ENCODE measurements at places on chromosomes 7 and 10. TPM values are rescaled to one million over a fixed set of nuclear protein-coding genes. Genes with fewer than 3 reads are reported as not detected.

ADCY1 gene
- total RNA-seq, result 0.21 TPM

DNA sequence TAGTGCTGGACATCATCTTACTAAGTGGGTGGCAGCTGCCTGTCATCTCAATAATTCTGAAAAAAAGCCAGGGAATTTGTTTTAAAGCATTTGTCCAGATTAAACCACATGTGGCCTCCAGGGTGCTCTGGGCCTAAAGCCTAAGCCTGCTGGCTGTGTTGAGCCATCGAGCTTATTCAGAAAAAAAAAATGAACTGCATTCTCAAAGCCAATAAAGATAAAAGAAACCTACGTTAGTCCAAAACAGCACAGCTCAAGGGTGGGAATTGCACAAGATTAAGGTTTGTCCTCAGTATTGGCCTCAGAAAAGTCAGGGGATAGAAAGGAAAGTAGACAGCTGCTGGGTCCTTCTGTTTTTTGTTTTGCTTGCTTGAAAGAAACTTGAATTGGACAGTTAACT lies 22.6 kb upstream of the PRTFDC1 start:
- DNase-seq, result no peak

HECW1 gene
- not detected for total RNA-seq

- no peak for DNase-seq
These were observed 315.3 kb upstream of the PLXDC2 start for GRCh38 chr10:19500959-19501358.

DNA sequence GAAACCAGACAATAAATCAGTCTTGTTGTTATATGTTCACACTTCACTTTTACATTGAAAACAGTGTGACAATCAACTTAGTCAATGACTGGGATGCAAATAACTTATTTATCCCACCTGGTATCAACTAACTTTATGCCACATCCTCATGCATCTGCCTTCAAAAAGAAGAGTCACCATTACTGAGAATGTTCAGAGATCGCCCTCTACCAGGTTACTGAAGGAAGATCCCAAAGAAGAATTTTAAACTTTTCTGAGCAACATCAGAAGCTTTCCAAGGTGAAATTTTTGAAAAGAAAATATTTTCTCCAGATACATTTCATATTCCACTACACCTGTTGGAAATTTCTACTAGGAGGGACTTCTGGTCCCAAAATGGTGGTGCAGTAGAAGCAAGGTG lies 359.5 kb downstream of the PTPRN2 start:
- no peak for DNase-seq

DNA sequence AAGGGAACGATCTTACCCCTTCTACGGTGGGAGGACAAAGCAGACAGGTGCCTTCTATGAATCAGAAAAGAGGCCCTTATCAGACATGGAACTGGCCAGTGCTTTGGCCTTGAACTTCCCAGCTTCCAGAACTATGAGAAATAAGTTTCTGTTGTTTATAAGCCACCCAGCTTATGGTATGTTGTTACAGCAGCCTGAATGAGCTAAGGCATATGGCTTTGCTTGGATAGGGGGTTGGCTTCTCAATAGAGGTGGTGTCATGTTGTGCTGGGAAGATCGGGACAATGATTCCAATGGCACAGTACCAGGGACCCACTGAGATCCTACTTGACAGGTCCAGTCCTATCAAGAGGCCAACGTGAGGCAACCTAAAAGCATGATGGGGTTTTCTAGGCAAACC lies 183.4 kb upstream of the BMPER start:
- DNase-seq, result no peak

- no peak for DNase-seq
These were observed 1.2 kb upstream of the PGAM2 start for GRCh38 chr7:44066494-44067063.

DNA sequence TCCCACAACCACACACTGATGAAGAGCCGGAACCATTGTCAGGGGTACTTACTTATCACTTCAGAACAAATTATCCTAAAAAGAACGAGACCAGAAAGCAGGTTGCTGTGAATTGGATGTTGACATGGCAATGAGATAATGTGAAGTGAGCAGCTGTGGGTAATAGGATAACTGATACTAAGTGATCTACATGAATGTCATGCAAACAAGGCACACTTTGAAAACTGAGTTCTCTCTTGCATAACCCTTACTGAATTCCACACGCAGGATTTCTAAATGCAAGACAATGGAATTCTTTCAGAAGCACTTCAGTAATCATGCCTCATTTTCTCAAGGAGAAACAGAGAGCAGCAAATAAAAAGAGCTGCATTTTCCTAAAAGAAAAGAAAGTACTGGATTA lies 242.5 kb upstream of the TMEM229A start:
- DNase-seq, result no peak

PLXNA4 gene
- 47.2 TPM for total RNA-seq

OIT3 gene
- not detected for total RNA-seq

- no peak for DNase-seq
These were observed 3.7 kb downstream of the PRF1 start for GRCh38 chr10:70598857-70599295.

PRPS1L1 gene
- total RNA-seq, result not detected

GNGT1 gene
- total RNA-seq, result not detected

MINPP1 gene
- total RNA-seq, result 8.0 TPM

DNA sequence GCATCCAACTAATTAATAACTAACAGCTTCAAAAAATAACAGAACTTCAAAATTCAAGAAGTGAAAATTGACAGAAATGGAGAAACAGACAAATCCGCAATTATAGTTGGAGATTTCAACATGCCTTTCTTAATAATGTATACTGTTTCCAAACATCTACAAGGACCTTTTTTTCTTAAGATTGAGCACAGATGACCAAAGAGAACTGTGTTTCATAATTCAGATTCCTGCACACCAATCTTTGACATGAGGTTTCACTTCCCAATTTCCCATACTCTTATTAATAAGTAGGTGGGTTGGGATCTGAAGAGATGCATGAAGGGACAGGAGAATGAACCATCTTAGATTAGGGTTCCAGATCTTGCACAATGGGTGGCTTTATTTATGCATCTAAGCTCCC lies 24.9 kb upstream of the GIMAP7 start:
- DNase-seq, result no peak

GRCh38 chr10:124149189-124150042 lies 56.0 kb upstream of the CHST15 start:
- no peak for DNase-seq

DNA sequence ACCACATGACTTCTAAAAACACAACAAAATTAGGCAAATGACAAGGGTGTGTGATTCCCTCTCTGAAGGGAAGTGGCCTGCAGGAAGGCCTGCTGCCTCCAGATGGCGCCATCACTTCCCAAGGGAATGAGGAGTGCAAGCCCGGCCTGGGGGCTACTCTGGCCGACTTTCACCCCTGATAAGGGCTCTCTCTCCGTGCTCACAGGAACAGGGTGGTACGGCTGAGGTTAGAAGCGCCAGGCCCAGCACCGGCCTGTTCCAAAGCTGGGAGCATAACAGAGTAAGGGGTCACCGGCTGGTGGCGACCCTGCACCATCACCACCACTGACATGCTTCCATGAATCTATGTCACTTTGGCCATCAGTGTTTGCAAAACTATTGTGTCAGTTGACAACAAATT lies 13.1 kb downstream of the RBP3 start:
- DNase-seq, result peak; percentile 41

CTNNA3 gene
- total RNA-seq, result 1.3 TPM

GRCh38 chr7:132102942-132103341 lies 473.3 kb downstream of the PLXNA4 start:
- DNase-seq, result no peak

C10orf67 gene
- total RNA-seq, result not detected

Data from activated CD8-positive, alpha-beta T cell treated with anti-CD3 and anti-CD28 coated beads, Interleukin-2, amount 10 ng/mL, durations not matched to agents 7 days and 5 days (primary cell).